ENCODE measurements at places on chromosomes 7 and 10. TPM values are rescaled to one million over a fixed set of nuclear protein-coding genes. Genes with fewer than 3 reads are reported as not detected.

DNA sequence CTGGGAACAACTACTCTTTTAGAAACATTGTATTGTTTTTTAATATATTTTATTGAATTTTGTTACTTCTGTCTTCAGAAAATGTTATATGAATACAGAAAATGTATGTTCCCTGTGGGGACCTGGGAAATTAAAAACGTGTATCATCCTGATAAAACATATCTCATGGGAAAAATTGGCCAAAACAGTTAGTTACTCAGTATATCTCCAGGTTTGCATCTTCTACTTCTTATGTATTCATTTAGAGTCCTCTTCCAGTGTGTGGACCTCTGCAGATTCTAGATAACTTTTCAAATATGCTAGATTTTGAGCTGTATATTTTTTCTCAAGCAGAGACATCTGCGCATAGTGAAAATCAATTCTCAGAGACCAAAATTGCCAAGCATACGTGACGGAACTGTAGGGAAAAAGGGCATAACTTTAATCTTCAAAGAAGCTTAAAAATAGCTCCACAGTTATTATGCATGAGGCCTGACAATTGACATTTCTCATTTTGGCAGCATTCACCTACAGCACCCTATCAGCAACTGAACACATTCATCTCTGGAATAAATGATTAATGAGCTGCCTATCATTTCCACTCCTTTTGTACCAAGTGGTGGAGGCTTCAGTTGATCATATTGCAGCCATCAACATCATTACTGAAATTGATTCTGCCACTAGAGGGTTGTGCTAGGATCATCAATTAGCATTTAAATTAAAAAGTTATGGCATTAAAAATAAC lies 26.4 kb upstream of the UMAD1 start:
- no peak overlapping the region for H3K4me3 ChIP-seq
- DNase-seq, result no peak
- no peaks in the 10 kb centered on the region for H3K27me3 ChIP-seq
- H3K36me3 ChIP-seq, result no peaks in the 10 kb centered on the region
- H3K4me1 ChIP-seq, result no peaks in the 10 kb centered on the region

GRCh38 chr10:74086317-74086716 lies 64.3 kb downstream of the AP3M1 start:
- peaks cover 20% of the 10 kb centered on the region for H3K4me1 ChIP-seq
- H3K4me3 ChIP-seq, result no peak overlapping the region
- H3K27me3 ChIP-seq, result no peaks in the 10 kb centered on the region
- no peak for DNase-seq
- H3K36me3 ChIP-seq, result no peaks in the 10 kb centered on the region

- peaks cover 72% of the 10 kb centered on the region for H3K36me3 ChIP-seq
- H3K27me3 ChIP-seq, result no peaks in the 10 kb centered on the region
- H3K4me3 ChIP-seq, result no peak overlapping the region
- no peak overlapping the region for H3K27ac ChIP-seq
- no peaks in the 10 kb centered on the region for H3K4me1 ChIP-seq
- no peak for DNase-seq
These were observed 147.2 kb downstream of the MYOF start for GRCh38 chr10:93334901-93335327.

GRCh38 chr7:36299823-36300341 lies 89.8 kb upstream of the ANLN start:
- H3K4me3 ChIP-seq, result no peak overlapping the region
- H3K36me3 ChIP-seq, result peaks cover 12% of the 10 kb centered on the region
- no peak for DNase-seq
- H3K27ac ChIP-seq, result no peak overlapping the region
- H3K27me3 ChIP-seq, result no peaks in the 10 kb centered on the region
- H3K4me1 ChIP-seq, result peaks cover 38% of the 10 kb centered on the region

GRCh38 chr10:7409732-7410168 lies 1.1 kb downstream of the SFMBT2 start:
- peak overlapping the region; percentile 75 for H3K4me3 ChIP-seq
- DNase-seq, result no peak
- no peaks in the 10 kb centered on the region for H3K36me3 ChIP-seq
- no peaks in the 10 kb centered on the region for H3K27me3 ChIP-seq
- peak overlapping the region; percentile 89 for H3K27ac ChIP-seq
- H3K4me1 ChIP-seq, result peaks cover 44% of the 10 kb centered on the region

- H3K36me3 ChIP-seq, result no peaks in the 10 kb centered on the region
- no peaks in the 10 kb centered on the region for H3K27me3 ChIP-seq
- no peak overlapping the region for H3K27ac ChIP-seq
- H3K4me1 ChIP-seq, result no peaks in the 10 kb centered on the region
These were observed 251.9 kb upstream of the GRM3 start for GRCh38 chr7:86391813-86392212.

Gene HOXA9
- total RNA-seq, result 13.0 TPM

DNA sequence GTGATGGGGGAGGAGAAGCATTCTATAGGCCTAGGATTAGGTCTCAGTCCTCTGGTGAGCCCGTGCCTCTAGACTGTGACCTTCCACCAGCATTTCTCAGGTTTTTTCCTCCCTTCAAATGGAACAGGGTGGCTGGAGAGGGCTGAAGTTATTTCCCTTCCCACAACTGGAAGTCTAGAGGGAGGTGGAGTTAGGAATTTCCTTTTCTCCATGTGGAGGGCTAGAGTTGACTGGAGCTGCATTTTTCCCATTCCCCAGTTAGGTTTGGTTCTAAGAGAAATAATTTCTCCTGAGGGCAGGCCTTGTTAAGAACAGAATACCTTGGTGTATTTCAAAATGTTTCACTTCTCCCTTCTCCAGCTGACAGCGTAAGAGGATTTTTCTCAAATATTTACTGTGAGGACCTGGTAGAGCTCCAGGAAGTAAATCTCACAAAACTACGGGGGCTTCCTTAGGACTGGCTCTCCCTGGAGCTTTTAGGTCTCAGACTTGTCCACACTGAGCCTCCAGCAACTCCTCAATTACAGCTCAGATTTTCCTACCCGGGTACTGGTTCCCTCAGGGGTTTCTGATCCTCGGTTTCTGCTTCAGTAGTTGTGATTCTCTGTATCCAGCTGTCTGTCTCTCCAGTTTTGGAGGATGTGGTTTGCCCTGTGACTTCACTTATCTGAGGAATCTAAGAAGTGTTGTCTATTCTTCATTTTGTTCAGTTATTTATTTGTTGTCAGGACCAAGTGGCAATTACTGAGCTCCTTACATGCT lies 6.0 kb upstream of the REEP3 start:
- H3K4me1 ChIP-seq, result peaks cover 49% of the 10 kb centered on the region
- H3K27me3 ChIP-seq, result no peaks in the 10 kb centered on the region
- H3K4me3 ChIP-seq, result no peak overlapping the region
- DNase-seq, result no peak
- H3K36me3 ChIP-seq, result no peaks in the 10 kb centered on the region

Data from vagina (tissue), 2 donors.